Astrocyte of the spinal cord (primary cell): ENCODE measurements at places on chromosomes 5 and 9.

- no peak for DNase-seq
Measured at GRCh38 chr5:131260895-131261294, 3.0 kb upstream of the CDC42SE2 start.

DNA sequence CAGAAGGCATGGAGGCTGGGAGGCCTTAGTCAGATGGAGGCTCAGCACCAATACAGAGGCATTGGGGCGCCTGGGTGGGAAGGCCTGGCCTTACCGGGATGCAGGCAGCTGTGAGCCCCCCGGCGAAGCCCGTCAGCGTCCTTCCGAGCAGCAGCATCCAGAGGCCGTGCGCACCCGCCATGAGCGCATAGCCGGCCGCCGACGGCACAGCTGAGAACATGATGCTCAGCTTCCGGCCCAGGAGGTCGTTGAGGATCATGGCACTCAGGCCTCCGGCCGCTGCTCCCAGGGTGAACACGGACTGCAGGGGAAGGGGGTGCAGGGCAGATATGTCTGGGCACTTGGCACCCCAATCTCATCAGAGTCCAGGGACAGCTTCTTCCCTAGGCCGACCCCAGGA, 2.0 kb downstream of the SLC2A6 start:
- DNase-seq: no peak

DNA sequence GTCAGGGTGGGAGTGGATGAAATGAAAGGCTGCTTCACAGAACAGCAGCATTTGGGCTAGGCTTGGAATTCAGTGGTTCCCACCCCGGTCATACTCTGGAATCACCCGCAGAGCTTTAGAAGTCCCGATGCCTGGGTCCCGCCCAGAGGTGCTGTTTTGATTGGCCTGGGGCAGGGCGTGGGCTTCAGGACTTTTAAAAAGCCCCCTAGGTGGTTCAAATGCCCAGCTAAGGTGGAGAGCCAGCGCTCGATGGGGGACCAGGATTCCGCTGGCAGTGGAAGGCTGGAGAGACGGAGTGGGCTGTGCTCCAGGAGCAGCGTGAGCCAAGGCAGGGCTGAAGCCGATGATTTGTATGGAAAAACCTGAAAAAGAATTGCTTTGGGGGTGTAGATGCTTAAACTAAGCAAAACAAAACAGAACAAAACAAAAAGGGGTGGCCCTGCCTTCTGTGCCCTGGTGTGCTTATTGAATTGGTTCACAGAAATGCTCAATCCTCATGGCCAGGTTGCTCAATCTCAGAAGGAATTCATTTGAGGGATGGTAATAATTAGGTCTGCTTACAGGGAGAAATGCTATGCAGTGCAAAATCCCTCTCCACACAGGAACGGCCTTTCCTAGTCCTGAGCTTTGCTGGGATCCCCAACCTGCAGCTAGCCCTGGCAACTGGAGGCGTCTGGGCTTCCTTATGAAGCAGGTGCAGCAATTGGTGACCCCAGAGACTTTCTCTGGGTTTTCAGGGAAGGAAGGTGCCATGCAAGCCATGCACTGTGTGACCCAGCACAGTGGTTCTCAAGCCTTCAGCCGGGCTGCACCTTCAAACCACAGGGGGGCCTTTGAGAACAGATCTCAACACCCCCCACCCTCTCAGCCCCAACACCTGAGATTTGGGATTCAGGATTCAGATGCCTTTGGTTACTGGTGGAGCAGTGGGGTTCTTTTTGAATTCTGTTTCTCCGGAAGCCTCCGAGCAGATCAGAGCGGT, 174.0 kb upstream of the ZNF618 start:
- no peak for DNase-seq

DNA sequence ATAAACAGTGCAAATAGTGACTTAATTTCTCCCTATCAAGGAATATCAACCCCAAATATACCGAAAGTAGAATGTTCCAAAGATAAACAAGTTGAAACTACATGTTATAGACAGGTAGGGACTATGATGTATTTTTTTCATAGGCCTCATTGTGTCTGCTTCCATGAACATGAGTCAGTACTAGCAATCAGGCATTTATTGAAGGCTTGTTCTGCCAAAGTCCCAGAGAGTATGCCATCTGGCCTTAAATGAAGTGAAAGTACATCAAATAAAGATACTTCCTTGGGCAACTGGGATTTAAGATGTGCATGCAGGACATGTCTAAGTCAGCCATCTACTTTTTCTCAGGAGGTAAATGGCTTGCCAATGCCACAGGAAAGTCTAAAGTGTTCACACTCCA, 6.5 kb downstream of the GHR start:
- DNase-seq: no peak

- peak; percentile 85 for DNase-seq
Measured at GRCh38 chr5:112004867-112005622, 248.1 kb upstream of the NREP start.
